ENCODE measurements at places on chromosomes 6 and 20. TPM values are rescaled to one million over a fixed set of nuclear protein-coding genes. Genes with fewer than 3 reads are reported as not detected.

- H3K4me3 ChIP-seq: no peak overlapping the region
- H3K27me3 ChIP-seq: no peaks in the 10 kb centered on the region
- H3K27ac ChIP-seq: no peak overlapping the region
- no peak for DNase-seq
- no peaks in the 10 kb centered on the region for H3K4me1 ChIP-seq
These were observed 172.9 kb upstream of the EXOC2 start for GRCh38 chr6:865846-866245.

- H3K27me3 ChIP-seq: no peaks in the 10 kb centered on the region
- DNase-seq: no peak
- no peak overlapping the region for H3K4me3 ChIP-seq
- peaks cover 4% of the 10 kb centered on the region for H3K4me1 ChIP-seq
- H3K36me3 ChIP-seq: no peaks in the 10 kb centered on the region
- no peak overlapping the region for H3K27ac ChIP-seq
These were observed 105.6 kb downstream of the TNFRSF21 start for GRCh38 chr6:47203938-47204611.

GRCh38 chr6:25054469-25054868, 118.7 kb upstream of the RIPOR2 start:
- no peaks in the 10 kb centered on the region for H3K27me3 ChIP-seq
- DNase-seq: no peak
- H3K4me1 ChIP-seq: no peaks in the 10 kb centered on the region
- no peaks in the 10 kb centered on the region for H3K36me3 ChIP-seq
- no peak overlapping the region for H3K4me3 ChIP-seq
- no peak overlapping the region for H3K27ac ChIP-seq

DNA sequence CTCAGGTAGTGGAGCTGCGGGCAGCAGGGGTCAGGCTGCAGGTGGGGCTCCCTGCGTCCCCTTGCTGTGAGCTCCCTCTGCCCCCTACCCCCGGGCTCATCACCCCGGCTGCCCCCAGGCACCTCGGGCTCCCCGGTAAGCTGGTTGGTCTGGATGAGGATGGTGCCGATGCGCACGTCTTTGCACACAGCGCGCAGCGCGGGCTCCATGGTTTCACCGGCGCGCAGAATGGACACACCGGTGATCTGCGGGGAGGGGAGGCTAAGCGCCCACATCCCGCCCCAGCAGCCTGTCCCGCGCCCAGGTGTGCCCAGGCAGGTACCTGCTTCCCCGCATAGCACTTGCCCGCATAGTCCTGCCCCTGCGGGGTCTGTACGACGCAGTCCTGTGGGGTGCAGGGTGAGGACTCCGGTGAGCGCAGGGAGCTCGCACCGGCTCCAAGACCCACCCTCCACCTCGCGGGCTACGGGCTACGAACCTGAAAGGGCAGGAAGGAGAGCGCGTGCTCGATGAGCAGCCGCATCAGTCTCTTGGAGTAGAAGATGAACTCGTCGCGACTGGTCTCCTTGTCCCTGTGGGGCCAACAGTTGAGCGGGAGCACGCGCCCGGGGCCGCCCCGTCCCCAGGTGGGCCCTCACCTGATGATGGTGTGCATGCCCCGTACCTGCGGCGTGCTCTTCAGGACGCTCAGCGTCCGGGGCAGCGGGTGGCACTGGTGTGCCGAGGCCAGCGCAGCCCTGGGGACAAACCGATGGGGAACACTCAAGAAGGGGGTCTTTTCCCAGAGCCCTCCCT, 15.5 kb downstream of the UCKL1 start:
- DNase-seq: peak; percentile 48
- H3K36me3 ChIP-seq: peaks cover 27% of the 10 kb centered on the region
- H3K27me3 ChIP-seq: no peaks in the 10 kb centered on the region
- H3K27ac ChIP-seq: peak overlapping the region; percentile 79

GRCh38 chr6:154731296-154732218, 1.7 kb upstream of the SCAF8 start:
- H3K27me3 ChIP-seq: no peaks in the 10 kb centered on the region
- DNase-seq: no peak
- H3K4me3 ChIP-seq: no peak overlapping the region
- peak overlapping the region; percentile 23 for H3K27ac ChIP-seq

GRCh38 chr6:53264915-53265607, 83.7 kb downstream of the ELOVL5 start:
- DNase-seq: no peak
- H3K36me3 ChIP-seq: 0 out of 2 replicates have a peak, but pooled peaks cover 1% of the 10 kb centered on the region
- H3K27ac ChIP-seq: no peak overlapping the region
- no peaks in the 10 kb centered on the region for H3K27me3 ChIP-seq

The MOG gene
- not detected for total RNA-seq

The CLVS2 gene
- total RNA-seq: not detected
